Hematopoietic multipotent progenitor cell treated with erythropoietin and hydrocortisone succinate and interleukin-3 and kit ligand, for 6 days (in vitro differentiated cells): ENCODE measurements at places on chromosomes 2 and 18.

DNA sequence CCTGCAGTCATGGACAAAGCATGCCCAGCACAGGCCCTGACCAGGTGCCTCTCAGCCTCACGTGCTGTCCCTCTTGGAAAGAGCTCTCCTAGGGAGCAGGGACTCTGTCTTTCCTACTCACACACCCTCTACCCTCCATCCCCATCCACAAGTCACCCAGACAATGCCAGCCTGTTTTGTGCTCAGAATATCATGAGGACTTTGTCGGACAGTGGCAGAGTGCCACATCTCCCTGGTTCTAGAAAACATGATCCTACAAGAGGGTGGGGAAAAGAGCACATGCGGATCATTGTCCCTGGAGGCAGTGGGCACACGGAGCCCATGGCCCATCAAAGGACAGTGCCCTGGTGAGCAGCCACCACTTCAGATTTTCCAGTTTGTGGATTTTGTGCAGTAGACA, 3.7 kb upstream of the MAL start:
- no peak for DNase-seq

DNA sequence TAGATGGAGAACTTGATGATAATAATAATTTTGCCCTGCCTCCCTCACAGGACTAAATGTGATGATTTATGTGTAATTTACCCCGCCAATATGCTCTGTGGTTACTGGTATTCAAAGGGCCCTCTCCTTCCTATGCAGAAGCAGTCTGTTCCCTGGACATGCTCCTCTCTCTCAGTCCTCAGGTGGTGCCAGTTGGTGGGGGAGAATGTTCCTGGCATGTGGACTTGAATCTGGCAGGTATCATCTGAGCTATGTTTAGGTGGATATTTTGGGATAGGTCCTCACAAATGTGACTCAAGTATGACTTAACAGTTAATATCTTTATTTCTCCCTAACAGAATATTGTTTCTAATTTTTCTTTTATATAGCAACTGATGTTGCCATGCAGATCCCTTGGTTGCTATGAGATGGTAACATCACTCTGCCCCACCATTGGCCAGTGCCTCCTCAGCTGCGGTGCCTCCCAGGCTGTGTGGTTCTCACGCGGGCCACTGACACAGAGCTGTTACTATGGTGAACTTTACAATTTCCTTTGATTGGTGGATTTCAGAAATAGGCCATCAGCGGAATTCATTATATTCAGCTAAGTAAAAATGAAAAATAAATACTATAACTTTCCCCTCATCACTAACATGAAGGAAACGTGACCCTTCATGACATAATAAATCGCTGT, 106.7 kb upstream of the PELI1 start:
- no peak for DNase-seq

- peak; percentile 71 for DNase-seq
Measured at GRCh38 chr2:47676261-47676926, 106.6 kb upstream of the MSH6 start.

GRCh38 chr2:61793389-61793836, 60.4 kb downstream of the FAM161A start:
- peak; percentile 89 for DNase-seq

GRCh38 chr2:104368089-104368488, 485.8 kb upstream of the POU3F3 start:
- DNase-seq, result no peak

DNA sequence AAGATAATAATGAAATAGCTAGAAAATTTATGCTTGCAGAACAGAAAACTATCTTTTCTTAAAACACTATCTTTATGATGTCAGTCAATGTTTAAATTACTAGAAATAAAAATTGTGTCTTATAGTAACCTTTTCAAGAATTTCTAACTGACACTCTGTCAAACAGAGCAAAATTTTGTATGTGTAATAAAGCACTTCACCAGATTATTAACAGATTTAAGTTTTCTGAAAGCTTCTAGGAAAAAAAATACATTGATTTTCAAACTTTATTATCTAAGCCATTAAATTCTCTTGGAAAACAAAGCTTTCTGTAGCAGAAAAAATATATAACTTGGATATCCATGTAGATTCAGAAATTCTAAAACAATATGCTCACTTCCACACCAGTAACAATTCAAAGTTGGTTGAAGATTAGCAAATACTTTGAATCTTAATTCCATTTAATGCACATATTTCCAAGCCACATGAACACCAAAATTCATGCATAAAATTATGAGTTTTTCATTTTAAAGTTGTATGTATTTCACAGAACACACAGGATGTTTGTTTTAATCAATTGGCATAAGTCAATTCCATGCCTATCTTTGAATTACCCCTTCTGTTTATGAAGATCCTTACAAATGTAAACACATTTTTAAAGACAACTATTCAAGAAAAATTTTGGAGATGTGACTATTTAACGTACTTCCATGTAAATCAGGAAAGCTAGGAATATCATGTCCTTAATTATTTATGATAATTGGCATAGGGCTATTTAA, 19.9 kb downstream of the FN1 start:
- no peak for DNase-seq

- DNase-seq, result peak; percentile 35
Measured at GRCh38 chr2:239970004-239970623, 55.0 kb downstream of the NDUFA10 start.

GRCh38 chr2:203984-204383, 59.8 kb downstream of the SH3YL1 start:
- no peak for DNase-seq

DNA sequence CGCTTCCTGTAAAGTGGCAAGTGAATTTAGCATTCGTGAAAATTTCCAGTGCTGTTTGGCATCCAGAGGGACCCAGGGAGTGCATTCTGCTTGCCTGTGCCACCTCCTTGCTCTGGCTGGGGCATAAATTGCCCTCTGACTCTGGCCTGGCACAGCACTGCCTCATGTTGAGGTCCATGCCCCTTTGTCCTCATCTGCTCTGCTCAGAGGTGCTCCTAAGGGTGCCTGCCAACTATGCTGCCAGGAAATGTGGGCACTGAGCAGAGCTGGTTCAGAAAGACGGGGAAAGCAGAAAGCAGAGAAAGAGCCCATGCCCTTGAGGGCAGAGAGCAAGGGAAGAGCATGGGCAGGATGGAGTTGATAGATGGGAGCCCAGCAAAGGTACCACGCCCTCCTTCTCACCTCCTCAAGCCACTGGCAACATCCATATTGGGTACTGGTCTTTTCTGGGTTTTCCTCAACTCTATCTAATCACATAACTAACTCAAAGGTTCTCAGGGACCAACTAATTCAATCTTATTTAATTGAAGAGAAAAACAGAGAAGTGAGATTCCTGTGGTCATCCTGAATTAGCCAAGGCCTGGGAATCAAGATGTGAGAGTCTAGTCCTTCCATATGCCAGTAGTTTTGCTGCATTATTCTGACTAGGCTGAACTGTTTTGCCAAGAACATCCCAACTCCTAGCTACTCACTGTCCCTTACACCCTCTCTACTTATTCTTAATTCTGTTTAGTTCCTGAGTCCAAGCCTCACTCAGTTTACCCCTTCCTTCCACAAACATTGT, 441.5 kb upstream of the TNP1 start:
- no peak for DNase-seq
